ENCODE measurements at places on chromosomes 4 and X. TPM values are rescaled to one million over a fixed set of nuclear protein-coding genes. Genes with fewer than 3 reads are reported as not detected.

- DNase-seq, result peak; percentile 25
Observed at GRCh38 chr4:168200685-168201084, 108.3 kb downstream of the ANXA10 start.

GRCh38 chr4:16122784-16123183 lies 39.0 kb upstream of the PROM1 start:
- no peak for DNase-seq

GRCh38 chr4:39061457-39061856 lies 575 bp upstream of the KLHL5 start:
- no peak for DNase-seq

DNA sequence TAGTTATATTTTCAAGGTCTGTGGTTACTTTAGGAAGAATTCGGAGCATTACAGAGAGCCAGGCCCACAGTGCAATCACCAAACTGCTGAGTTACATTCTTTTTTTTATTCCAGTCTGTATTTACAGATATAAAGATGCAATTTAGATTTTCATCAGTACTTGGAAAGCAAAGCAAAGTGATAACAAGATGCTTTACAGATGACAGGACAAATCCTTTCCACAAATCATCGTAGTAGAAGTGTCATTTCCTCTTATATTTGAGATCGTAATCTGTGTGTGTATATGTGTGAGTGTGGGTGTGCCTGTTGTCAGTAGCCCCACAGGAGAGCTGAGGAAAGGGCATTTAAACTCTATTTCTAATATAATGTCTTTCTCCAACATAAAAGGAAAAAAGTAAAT lies 1893.7 kb downstream of the STIM2 start:
- DNase-seq, result no peak

DNA sequence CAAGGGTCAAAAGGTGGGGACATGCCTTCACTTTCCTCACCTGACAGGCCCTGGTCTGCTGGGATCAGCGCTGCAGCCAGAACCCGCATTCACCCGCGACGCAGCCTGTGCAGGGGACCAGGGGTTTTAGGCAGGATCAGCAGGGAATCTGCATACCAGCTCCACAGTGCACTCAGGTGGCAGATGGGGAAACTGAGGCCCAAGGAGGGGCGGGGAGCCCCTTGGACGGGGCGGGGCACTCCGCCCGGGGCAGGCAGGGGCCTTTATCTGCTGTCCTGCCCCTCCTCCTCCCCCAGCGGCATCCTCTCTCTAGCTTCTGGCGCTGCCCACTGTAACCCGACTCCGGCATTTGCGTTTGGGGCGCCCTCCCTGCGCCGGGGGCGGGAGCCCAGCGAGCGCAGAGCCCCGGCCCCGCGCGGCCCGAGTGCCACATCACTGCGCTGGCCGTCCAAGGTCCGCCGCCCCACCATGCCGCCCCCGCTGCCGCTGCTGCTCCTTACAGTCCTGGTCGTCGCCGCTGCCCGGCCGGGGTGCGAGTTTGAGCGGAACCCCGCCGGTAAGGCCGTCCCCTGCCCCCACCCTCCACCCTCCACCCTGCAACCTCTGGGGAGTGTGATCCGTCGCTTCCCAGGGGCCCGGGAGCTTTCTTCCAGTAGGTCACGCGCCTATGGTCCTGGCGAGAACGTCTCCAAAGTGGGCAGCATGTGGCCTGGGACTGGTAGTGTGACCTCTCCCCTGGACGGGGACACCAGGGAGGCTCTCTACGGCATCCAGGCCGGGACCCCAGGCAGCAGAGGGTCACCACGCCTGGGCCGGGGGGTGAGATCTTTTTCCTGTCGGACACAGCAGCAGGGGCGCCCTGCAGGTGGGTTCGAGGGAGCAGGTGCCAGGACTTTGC lies at the start of gene CPZ:
TSS of gene CPZ (plus strand) at position 400 of the 898 bp plus-strand sequence. CDS start at position 469, 69 bp downstream.
- DNase-seq, result peak; percentile 11

- no peak for DNase-seq
Observed at GRCh38 chrX:24392709-24393108, 32.3 kb downstream of the SUPT20HL1 start.

The HERC3 gene
- 22.9 TPM for polyA plus RNA-seq

The LRCH2 gene
- 7.9 TPM for polyA plus RNA-seq

The ZNF711 gene
- 0.42 TPM for polyA plus RNA-seq

The LANCL3 gene
- polyA plus RNA-seq, result 0.02 TPM

All from fibroblast of lung (primary cell).